ENCODE measurements at places on chromosomes 5 and 9.

- no peak for DNase-seq
Observed at GRCh38 chr5:128498844-128499455, 39.1 kb downstream of the FBN2 start.

GRCh38 chr5:93431250-93431649 lies 149.8 kb downstream of the NR2F1-AS1 start:
- no peak for DNase-seq

- DNase-seq: no peak
Observed at GRCh38 chr9:137683262-137683864, 64.6 kb downstream of the EHMT1 start.

DNA sequence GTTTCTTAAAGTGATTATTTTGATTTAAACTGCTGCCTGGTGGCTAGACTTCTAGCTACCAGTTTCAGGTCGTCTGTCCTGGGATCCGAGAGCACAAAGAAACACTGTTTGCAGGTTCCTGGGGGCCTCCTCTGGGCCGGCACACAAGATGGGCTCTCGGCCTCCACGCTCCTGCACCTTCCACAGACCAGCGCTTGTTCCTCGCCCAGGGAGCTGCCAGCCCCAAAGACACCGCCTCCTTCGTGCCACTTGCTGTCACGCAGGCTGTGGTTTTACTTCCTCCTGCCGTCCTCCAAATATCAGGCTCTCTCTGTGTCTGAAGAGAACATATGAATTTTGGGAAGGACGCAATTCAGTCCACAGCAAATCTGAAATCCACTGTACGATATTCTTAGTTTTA lies 105.8 kb downstream of the ROR2 start:
- DNase-seq: no peak

DNA sequence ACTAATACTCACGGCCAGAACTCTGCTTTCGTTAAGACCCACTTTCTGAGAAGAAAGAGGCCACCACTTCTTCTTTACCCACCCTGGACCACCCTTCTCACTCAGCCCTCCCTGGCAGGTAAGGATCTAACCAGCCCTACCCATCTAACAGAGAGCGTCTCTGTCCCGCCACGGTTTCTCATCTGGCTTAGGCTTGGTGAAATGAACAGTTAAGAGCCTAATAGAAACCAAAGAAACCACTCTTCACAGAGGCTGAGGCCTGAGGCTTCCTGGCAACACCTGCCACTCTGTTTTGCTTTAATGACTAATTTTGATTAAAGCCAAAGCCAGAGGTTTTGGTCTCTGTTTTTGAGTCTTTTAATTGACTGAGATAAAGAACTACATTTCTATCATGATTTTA lies 354.1 kb upstream of the SLC30A5 start:
- no peak for DNase-seq

DNA sequence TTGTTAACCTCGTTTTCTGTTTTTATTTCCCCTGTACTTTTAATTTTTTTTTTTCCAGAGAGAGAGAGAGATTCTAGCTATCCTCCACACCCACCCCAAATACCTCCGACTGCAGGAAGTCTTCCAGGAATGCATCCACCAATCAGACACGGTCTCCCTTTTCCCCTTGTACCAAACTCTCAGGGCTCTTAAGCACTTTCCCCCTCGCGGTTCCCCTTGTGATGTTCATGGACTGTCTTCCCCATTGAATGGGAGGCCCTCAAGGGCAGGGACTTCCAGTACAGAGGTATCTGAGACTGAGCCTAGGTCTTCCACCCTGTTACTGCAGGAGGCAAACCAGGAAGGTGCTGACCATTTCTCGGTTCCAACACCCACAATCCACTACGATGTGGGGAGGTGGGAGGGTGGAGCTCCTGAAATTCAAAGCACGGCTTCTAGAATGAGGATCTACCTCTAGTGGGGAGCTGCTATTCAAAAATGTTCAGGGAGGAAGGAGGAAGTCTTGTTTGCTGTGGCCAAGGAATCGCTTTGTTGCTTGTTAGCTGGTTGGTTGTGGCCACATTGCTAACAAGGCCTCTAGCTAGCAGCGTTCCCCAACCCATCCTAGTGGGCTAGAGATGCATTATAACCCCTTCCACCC lies 37.5 kb upstream of the PTGS1 start:
- DNase-seq: no peak

DNA sequence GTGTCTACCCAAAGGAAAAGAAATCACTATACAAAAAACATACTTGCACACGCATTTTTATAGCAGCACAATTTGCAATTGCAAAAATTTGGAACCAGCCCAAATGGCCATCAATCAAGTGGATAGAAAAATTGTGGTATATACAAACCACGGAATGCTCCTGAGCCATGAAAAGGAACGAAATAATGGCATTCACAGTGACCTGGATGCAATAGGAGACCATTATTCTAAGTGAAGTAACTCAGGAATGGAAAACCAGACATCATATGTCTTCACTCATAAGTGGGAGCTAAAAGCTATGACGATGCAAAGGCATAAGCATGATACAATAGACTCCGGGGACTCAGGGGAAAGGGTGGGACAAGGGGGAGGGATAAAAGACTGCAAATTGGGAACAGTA lies 78.4 kb downstream of the ENC1 start:
- DNase-seq: no peak

GRCh38 chr9:86955042-86955441 lies 7.7 kb upstream of the GAS1 start:
- DNase-seq: no peak

DNA sequence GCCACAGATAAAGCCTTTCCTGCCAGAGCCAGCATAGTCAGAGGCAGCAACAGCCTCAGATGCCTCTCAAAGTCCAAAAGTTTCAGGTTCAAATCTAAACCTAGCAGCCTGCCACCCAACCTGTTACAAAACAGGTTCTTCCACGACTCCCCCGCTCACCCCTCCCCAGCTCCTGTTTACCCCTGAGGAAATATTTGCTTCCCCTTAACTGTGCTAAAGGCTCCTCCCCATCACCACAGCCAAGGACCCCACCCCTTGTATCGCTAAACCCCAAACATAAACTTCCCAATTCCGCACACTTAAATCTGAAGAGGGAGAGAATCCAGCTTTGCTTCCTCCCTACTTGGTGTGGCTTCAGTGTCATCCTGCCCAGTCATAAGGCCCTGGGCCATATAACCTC lies 15.4 kb upstream of the VDAC1 start:
- DNase-seq: no peak

DNA sequence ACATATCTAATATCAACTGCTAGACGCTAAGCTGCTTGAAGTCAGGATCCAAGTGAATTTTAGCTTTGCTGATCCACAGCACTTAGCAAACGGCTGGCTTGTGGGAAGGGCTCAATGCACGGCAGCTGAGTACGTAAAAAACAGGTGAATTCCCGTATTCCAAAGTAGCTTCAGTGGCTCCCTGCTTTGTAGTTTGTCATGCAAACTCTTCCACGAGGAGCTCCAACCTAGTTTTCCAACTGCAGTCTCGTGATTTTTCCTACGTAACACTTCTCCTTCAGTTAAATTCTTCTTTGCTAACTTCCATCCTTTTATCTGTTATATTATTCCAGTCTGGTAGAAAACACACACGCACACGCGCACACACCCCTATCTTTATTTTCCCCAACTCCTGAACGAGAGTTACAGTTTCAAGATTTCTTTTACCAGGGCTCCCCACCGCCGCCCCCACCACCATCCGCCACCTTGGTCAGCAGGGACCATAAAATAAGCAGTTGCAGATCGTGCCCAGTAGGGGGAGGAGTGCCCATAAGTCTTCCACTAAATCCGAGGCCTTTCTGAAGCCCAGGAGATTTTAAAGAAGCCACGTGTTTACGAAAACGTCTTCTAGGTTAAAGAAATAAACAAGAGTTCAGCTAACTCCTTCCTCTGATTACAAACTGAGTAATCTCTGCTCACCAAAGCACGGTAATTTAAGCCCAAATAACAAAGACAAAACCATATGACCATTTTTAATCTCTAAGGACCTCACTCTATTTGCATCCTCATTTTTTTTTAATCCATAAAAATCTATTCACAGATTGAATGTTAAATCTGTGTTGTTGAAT lies 34.8 kb upstream of the TRIO start:
- no peak for DNase-seq

- DNase-seq: no peak
Observed at GRCh38 chr5:173045474-173045873, 10.7 kb upstream of the CREBRF start.

GRCh38 chr5:76294573-76294972 lies 108.5 kb upstream of the IQGAP2 start:
- DNase-seq: no peak

GRCh38 chr9:96441798-96442445 lies 8.0 kb upstream of the HABP4 start:
- DNase-seq: no peak

DNA sequence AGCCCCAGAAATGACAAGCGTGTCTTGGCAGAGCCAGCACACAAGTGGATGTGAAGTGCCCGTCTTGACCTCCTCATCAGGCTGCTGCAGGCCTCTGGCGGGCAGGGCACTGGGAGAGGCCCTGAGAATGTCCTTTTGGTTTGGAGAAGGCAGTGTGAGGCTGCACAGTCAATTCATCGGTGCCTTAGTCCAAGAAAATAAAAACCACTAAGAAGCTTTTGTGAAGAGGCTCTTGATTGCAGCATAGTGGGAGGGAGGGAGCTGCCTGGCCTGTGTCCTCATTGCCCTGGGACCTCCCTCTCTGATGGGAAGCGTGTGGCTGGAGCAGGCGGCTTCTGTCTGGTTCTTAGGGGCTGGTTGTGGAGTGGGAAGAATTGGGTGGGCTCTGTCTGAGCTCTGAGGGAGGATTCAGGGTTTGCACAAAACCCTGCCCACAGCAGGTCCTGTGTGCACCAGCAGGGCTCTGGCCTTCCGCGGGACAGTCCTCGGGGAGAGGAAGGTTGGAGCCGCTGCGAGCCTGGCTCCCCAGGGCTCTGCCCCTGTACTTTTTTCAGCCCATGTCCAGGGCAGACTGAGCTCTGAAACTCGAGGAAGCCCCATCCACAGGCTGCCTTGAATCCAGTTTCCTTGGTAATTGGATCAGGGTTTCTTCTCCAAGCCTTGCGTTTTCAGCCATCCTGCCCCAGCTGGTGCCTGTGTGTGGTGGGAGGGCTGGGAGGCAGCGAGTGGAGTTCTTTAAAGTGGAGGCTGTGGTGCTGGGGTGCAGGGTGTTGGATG lies 1.1 kb downstream of the HRCT1 start:
- no peak for DNase-seq

GRCh38 chr5:133741396-133741795 lies 129.1 kb upstream of the FSTL4 start:
- no peak for DNase-seq

DNA sequence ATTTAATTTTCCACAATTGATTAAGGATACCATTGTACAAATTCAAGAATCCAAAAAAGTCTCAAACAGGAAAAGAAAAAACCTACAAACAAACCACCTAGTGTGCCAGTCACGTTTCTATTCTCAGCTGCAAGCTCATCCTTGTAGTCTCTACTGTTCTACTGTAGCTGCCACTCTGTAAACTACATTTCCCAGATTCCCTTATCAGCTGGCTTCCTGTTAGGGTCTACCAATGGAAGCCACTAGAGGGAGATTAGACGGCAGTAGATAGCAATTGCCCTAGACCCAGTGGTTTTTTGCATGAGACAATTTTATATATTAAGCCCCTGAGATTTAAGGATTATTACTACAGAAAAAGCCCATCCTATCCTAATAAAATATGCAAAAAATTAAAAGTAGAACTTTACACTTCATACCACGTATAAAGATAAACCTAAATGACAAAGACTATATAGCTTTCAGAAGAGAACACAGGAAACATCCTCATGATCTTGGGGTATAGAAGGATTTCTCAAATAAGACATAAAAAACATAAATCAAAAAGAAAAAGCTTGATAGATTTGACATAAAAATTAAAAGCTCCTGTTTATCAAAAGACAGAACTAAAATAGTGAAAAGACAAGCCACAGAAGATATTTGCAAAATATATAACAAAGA lies 37.4 kb downstream of the P4HA2 start:
- DNase-seq: no peak

GRCh38 chr9:70352356-70352755 lies 62.1 kb downstream of the KLF9 start:
- no peak for DNase-seq

DNA sequence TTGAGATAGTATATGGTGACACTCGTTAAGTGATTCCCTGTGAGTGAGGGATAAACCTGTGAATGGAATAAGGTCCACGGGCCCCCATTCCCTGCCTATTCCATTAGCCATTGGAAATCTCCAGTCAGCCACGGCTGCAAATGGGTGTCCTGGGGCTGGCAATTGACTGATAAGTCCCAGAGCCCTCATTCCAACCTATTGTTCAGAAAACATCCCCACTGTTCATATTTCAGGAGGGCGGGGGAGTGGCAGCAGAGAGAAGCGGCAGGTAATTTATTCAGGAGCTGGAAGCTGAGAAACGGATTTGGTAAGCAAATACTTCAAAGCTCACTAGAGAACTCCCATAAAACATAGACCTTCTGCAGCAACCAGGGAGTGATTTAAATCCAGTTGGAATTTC lies 42.0 kb downstream of the TMEM174 start:
- no peak for DNase-seq

DNA sequence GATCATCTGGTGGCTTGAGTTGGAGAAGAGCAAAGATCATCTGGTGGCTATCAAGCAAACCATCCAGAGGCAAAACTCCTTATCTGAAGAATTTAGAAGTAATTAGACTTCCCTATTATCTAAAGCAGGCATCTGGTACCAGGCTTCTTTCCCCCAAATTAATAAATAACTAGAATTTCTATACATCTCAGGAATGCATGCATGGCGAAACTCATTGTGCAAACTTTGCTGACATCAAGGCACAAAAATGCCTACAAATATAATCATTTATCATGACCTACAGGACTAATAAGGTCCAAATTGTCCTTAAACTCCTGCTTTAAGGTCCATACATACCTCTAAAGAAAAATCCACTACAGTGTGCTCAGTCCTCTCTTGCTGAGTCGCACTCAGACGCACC lies 6.0 kb downstream of the OR13D1 start:
- DNase-seq: no peak

GRCh38 chr5:81172710-81173109 lies 60.4 kb upstream of the CKMT2 start:
- DNase-seq: no peak

DNA sequence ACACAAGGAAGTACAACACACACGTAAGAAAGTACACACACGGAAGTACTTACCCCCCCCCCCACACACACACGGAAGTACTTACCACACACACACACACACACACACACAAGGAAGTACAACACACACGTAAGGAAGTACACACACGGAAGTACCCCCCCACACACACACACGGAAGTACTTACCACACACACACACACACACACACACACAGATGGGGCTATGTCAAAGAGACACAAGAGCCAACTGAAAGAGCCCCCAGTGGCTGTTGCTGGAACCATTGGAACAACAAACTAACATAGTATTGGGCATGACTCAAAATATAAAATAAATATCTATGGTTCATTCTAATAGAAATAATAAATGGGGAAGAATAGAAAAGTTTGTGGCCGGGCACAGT lies 4.9 kb upstream of the MAPK9 start:
- DNase-seq: no peak

GRCh38 chr5:170860818-170861666 lies 776 bp upstream of the RANBP17 start:
- no peak for DNase-seq
